ENCODE measurements at places on chromosomes 7 and 10. TPM values are rescaled to one million over a fixed set of nuclear protein-coding genes. Genes with fewer than 3 reads are reported as not detected.

Gene CLRN3
- not detected for total RNA-seq

DNA sequence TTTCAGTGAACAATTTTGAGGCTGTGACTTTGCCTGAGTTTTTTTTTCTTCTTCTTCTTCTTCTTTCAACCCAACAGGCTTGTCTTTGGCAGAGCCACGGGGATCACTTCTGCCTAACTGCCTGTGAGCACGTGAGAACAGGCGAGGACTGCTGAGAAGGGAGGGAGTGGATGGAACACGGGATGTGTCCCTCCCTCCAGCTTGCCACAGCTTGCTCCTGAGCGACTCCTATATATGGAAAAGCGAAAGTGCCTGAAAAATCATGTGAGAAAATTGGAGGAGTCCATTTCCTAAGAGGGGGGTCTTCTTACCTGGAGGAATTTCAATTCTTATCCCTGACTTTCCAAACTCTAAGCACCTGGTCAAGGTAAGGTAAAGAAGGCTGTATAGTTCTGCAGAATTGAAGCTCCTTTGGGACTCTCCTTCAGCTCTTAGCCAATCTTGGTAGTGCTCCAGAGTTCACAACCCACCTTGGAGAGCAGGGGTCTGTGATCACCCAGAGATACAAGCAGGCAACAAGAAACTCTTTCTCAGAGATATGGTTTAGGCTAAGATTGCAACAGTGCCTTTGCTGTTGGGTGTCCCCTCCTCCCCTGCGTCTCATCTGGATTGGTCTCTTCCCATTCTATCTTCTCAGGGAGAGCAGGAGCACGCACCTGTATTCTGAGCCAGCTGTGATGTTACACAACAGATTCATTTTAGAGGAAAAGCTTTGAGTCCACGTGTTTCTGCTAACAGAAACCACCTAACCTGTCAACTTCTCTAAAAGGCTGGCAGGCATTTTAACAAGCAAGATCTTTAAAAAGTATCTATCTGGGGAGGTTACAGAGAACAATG lies at the start of gene MAT1A:
TSS of gene MAT1A (minus strand) at position 208 of the 837 bp plus-strand sequence. CDS start 235 bp downstream, outside the sequence.
- DNase-seq = peak; percentile 3
- no peak within 1 kb of the TSS for H3K4me3 ChIP-seq
- no peak within 1 kb of the TSS for H3K27ac ChIP-seq
- H3K27me3 ChIP-seq = 0 out of 2 replicates have a peak, but pooled peaks cover 4% of the 10 kb centered on the region
- no peaks in the 10 kb centered on the region for H3K36me3 ChIP-seq
- H3K4me1 ChIP-seq = no peaks in the 10 kb centered on the region

- no peak overlapping the region for H3K27ac ChIP-seq
- peaks cover 21% of the 10 kb centered on the region for H3K27me3 ChIP-seq
- H3K4me3 ChIP-seq = peak overlapping the region; percentile 39
- no peaks in the 10 kb centered on the region for H3K36me3 ChIP-seq
- peaks cover 4% of the 10 kb centered on the region for H3K4me1 ChIP-seq
Measured at GRCh38 chr7:129553899-129554461, 51.6 kb downstream of the SMKR1 start.

DNA sequence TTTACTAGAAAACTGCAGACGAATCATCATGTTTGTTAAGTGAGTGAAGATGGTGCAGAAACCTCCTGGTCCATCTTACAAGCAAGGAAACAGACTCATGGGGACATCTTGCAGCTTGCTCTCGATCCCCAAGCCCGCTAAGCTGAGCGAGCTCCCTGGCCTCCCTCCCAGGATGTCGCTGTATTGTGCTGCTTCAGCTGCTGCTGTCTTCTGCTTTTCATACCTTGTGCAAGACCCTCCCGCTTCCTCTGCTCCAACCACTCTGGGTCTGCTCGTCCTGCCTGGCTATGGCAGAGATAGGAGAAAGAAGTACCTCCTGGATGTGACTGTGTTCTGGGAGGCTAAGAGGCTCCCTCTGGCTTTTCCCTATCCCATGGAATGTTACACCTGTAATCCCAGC lies 285.2 kb upstream of the FZD8 start:
- no peaks in the 10 kb centered on the region for H3K36me3 ChIP-seq
- DNase-seq = no peak
- H3K27ac ChIP-seq = no peak overlapping the region

Gene BAIAP2L1
- total RNA-seq = 2.2 TPM

GRCh38 chr7:155942226-155942950 lies 130.1 kb upstream of the SHH start:
- peaks cover 2% of the 10 kb centered on the region for H3K4me1 ChIP-seq
- H3K4me3 ChIP-seq = no peak overlapping the region
- no peak overlapping the region for H3K27ac ChIP-seq

- H3K36me3 ChIP-seq = no peaks in the 10 kb centered on the region
- H3K27ac ChIP-seq = no peak overlapping the region
- no peak overlapping the region for H3K4me3 ChIP-seq
- no peak for DNase-seq
- H3K4me1 ChIP-seq = no peaks in the 10 kb centered on the region
- peaks cover 3% of the 10 kb centered on the region for H3K27me3 ChIP-seq
Measured at GRCh38 chr10:5376450-5376849, 11.7 kb downstream of the UCN3 start.

Gene NUP205
- total RNA-seq = 81.7 TPM

GRCh38 chr10:78746155-78746763 lies 322.5 kb upstream of the ZMIZ1 start:
- H3K27me3 ChIP-seq = peaks cover 33% of the 10 kb centered on the region
- DNase-seq = no peak
- no peak overlapping the region for H3K27ac ChIP-seq
- H3K4me3 ChIP-seq = no peak overlapping the region
- H3K36me3 ChIP-seq = no peaks in the 10 kb centered on the region
- H3K4me1 ChIP-seq = no peaks in the 10 kb centered on the region

DNA sequence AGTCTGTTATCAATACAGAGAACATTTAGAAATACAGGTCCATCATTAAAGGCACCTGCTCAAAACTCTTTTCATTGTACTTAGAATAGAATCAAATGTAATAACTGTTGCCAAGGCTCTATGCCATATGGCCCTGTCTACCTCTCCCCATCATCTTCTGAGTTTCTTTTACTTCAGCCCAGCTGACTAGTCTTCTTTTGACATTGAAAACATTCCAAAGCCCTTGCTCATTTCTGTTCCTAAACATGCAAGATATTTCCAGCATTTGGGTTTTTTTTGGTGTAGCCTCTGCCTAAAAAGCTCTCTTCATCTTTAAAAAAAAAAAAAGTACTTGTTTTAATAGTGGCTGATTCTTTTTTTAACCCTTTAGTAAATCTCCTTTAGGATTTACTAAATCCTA lies 165.5 kb upstream of the SMIM30 start:
- no peak overlapping the region for H3K27ac ChIP-seq
- no peak overlapping the region for H3K4me3 ChIP-seq
- no peaks in the 10 kb centered on the region for H3K27me3 ChIP-seq

- no peaks in the 10 kb centered on the region for H3K27me3 ChIP-seq
- H3K27ac ChIP-seq = no peak overlapping the region
- H3K4me3 ChIP-seq = no peak overlapping the region
- H3K4me1 ChIP-seq = no peaks in the 10 kb centered on the region
Measured at GRCh38 chr10:76937181-76937600, 700.4 kb downstream of the KCNMA1 start.

DNA sequence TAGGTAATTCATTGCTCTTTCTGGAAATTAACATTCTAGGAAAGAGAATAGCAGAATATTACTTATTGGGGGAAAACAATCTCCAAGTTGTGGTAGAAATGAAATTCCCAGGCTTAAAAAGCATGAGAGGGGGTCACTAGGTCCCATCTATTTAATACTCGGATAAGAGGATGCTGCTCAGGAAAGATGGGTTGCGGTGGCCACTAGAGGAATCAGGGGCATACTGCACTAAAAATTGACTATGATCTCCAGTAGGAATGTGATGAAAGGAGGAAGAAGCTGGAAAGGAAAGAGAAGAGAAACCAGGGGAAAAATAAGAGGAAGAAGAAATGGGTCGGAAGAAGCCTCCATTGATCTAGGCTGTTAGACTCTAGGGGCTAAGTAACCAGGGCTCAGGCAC lies 192.8 kb downstream of the GPAM start:
- DNase-seq = no peak
- no peaks in the 10 kb centered on the region for H3K4me1 ChIP-seq
- no peak overlapping the region for H3K27ac ChIP-seq
- no peaks in the 10 kb centered on the region for H3K36me3 ChIP-seq
- no peaks in the 10 kb centered on the region for H3K27me3 ChIP-seq

DNA sequence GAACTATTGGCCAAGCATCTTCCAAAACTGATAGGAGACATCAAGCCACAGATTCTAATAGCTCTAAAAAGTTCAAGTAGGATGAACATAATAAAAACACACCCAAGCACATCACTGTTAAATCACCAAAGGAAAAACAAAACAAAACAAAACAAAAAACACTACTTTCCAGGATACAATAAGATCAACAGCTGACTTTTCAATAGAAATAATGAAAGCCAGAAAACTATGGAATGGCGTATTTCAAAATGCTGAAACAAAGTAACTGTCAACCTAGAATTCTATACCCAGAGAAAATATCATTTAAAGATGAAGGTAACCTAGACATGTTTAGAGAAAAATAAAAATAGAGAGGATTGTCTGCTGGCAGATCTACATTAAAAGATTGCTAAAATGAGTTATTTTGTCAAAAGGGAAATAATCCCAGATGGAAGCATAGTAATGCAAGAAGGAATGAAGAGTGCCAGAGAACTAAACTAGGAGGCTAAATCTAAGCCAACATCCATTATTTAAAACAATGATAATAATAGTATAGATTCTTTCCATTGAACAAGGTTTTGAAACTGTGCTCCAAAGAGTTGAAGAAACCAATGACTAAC lies 13.9 kb downstream of the TUBAL3 start:
- no peaks in the 10 kb centered on the region for H3K4me1 ChIP-seq
- H3K4me3 ChIP-seq = no peak overlapping the region
- H3K27ac ChIP-seq = no peak overlapping the region
- no peak for DNase-seq
- H3K36me3 ChIP-seq = no peaks in the 10 kb centered on the region
- peaks cover 3% of the 10 kb centered on the region for H3K27me3 ChIP-seq

Gene MMD2
- not detected for total RNA-seq

Gene OPN4
- not detected for total RNA-seq
